ENCODE measurements at places on chromosomes 1 and 21. TPM values are rescaled to one million over a fixed set of nuclear protein-coding genes. Genes with fewer than 3 reads are reported as not detected.

- no peak overlapping the region for H3K27ac ChIP-seq
- H3K4me1 ChIP-seq, result peaks cover 21% of the 10 kb centered on the region
- peak overlapping the region; percentile 25 for H3K4me3 ChIP-seq
These were observed 594 bp upstream of the PANK4 start for GRCh38 chr1:2526824-2527555.

Gene RUNX3
- 0.82 TPM for total RNA-seq

Gene C1orf226
- 18.8 TPM for total RNA-seq

DNA sequence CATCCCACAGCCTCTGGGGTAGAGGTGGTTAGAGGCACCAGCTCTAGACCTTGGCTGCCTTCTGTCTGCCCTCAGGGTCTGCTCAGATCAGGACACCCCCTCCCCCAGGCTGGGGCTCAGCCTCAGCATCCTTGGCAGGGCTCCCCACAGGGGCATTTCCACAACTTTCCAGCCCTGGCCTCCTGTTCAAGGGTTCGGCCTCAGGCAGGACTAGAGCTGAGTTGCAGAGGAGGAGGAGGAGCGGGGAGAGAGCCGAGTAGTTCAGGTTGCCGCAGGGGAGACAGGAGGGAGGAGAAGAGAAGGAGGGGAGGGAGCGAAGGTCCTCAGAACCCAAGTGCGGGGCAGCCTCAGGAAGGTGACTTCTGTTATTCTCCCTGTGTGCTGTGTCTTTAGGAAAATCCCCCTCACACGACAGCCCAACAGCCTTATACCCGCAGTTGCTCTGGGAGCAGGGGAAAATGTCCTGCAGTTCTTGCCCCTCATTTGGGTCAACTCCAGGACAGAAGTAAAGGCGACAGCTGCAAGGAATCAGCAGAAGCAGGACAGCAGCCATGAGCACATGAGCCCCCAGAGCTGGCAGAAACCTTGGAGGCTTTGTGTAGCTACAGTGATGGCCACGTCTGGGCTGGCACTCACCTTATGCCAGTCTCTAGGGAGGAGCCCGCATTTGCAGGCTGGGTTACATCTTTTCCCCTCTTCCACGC is 46.5 kb upstream of the TENT5B start:
- H3K27ac ChIP-seq, result peak overlapping the region; percentile 31
- H3K36me3 ChIP-seq, result no peaks in the 10 kb centered on the region
- peaks cover 18% of the 10 kb centered on the region for H3K4me1 ChIP-seq
- peak; percentile 59 for DNase-seq

DNA sequence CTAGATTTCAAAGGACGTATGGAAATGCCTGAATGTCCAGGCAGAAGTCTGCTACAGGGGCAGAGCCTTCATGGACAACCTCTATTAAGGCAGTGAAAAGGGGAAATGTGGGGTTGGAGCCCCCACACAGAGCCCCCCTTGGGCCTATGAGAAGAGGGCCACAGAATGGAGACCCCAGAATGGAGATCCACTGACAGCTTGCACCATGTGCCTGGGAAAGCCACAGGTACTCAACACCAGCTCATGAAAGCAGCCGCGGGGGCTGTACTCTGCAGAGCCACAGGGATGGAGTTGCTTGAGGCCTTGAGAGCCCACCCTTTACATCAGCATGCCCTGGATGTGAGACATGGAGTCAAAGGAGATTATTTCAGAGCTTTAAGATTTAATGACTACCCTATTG is 108.7 kb downstream of the DMRTB1 start:
- H3K4me3 ChIP-seq, result no peak overlapping the region
- no peaks in the 10 kb centered on the region for H3K27me3 ChIP-seq
- H3K27ac ChIP-seq, result no peak overlapping the region
- DNase-seq, result no peak
